ENCODE measurements at places on chromosomes 1 and 21. TPM values are rescaled to one million over a fixed set of nuclear protein-coding genes. Genes with fewer than 3 reads are reported as not detected.

- no peak for DNase-seq
Observed at GRCh38 chr21:42121794-42122193, 50.7 kb downstream of the UMODL1 start.

DNA sequence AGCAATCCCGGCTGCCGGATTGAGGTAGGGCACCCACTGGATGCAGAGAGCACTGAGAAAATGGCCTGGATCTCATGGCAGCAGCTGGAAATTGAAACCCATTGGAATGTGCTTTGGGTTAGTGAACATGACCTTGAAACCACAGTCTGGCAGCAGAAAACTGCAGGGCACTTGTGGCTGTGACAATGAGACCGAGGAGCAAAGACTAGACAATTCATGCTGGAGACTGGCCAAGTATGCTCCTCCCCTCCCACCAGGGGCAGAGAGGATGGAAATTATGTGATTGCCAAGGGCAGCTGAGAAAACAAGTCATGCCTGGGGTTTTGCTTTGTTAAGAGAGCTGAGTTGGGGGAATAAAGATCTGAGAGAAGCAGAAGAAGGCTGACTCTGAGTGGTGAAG lies 60.7 kb downstream of the ZNF697 start:
- DNase-seq, result no peak

- no peak for DNase-seq
Observed at GRCh38 chr1:69055194-69055593, 512.5 kb upstream of the LRRC7 start.

The DIRAS3 gene
- total RNA-seq, result 0.28 TPM

The CDC42BPA gene
- total RNA-seq, result 0.42 TPM

The CAMK1G gene
- not detected for total RNA-seq
